Astrocyte of the spinal cord (primary cell): ENCODE measurements at places on chromosomes 13 and 19.

GRCh38 chr19:48742096-48742495 is 1.7 kb upstream of the RASIP1 start:
- no peak for DNase-seq

- no peak for DNase-seq
Observed at GRCh38 chr13:27775943-27776342, 16.3 kb upstream of the GSX1 start.

DNA sequence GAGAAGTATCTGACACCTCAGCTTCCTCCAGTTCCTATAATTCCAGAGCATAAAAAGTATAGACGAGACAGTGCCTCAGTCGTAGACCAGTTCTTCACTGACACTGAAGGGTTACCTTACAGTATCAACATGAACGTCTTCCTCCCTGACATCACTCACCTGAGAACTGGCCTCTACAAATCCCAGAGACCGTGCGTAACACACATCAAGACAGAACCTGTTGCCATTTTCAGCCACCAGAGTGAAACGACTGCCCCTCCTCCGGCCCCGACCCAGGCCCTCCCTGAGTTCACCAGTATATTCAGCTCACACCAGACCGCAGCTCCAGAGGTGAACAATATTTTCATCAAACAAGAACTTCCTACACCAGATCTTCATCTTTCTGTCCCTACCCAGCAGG is 3.1 kb downstream of the KLF5 start:
- no peak for DNase-seq

- DNase-seq = no peak
Observed at GRCh38 chr13:58906329-58907007, 1257.3 kb downstream of the DIAPH3 start.

GRCh38 chr13:41765020-41765419 is 195.9 kb downstream of the VWA8 start:
- no peak for DNase-seq

DNA sequence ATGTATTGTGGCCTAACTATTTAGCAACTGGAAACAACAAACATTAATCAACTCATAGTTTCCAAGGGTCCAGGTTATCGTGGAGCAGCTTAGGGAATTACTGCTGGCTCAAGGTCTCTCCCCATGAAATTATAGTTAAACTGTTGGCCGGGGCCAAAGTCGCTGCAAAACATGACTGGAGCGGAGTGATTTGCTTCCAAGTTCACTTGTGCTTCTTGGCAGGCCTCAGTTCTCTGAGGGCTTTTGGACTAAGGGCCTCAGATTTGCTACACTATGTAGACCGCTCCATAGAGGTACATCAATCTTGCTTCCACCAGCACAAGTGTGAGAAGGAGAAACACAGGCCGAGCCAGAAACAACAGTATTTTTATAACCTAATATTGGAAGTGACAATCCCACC is 9.4 kb upstream of the KBTBD7 start:
- DNase-seq = no peak

- DNase-seq = no peak
Observed at GRCh38 chr19:8489561-8490394, 12.7 kb downstream of the PRAM1 start.

GRCh38 chr19:46544651-46545050 is 49.0 kb upstream of the PNMA8B start:
- no peak for DNase-seq

DNA sequence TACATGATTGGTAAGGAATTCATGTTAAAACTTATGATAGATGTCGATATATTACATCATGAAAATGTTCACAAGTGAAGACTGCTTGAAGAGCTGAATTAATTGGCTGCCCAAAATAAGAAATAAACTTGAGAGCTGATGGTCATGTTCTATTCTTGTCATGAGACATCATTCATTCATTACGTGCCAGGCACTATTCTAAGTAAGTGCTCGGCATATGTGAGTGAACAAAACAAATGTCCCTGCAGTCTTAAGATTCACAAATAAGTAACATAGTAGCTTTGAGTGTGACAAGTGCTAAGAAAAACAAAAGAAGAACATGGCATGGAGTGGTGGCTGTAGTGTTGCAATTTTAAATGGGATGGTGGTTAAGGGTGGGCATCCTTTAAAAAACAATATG is 329.3 kb downstream of the SUCLA2 start:
- DNase-seq = no peak

DNA sequence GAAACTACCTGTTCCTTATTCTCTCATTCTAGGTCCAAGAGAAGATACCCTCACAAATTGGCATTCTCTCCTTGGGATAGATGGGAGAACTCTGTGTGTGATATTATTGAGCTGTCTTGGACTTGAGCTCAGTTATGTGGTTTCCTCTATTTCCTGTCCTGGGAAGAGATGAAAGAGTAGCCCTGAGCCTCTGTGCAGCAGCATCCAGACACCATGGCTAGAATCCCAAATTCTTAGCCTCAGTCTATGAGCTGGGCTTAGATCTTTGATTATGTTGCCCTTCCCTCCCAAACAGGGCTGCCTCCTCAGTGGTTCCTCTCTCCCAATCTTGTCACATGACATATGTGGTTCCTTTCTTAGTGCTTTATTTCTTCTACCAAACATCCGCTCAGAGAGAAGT is 290.7 kb downstream of the SPRY2 start:
- DNase-seq = peak; percentile 62

GRCh38 chr19:11397089-11397610 is 13.0 kb upstream of the EPOR start:
- DNase-seq = no peak

GRCh38 chr19:47589824-47590223 is 16.9 kb upstream of the ZNF541 start:
- DNase-seq = no peak

- no peak for DNase-seq
Observed at GRCh38 chr13:103130146-103130545, 63.9 kb upstream of the SLC10A2 start.

DNA sequence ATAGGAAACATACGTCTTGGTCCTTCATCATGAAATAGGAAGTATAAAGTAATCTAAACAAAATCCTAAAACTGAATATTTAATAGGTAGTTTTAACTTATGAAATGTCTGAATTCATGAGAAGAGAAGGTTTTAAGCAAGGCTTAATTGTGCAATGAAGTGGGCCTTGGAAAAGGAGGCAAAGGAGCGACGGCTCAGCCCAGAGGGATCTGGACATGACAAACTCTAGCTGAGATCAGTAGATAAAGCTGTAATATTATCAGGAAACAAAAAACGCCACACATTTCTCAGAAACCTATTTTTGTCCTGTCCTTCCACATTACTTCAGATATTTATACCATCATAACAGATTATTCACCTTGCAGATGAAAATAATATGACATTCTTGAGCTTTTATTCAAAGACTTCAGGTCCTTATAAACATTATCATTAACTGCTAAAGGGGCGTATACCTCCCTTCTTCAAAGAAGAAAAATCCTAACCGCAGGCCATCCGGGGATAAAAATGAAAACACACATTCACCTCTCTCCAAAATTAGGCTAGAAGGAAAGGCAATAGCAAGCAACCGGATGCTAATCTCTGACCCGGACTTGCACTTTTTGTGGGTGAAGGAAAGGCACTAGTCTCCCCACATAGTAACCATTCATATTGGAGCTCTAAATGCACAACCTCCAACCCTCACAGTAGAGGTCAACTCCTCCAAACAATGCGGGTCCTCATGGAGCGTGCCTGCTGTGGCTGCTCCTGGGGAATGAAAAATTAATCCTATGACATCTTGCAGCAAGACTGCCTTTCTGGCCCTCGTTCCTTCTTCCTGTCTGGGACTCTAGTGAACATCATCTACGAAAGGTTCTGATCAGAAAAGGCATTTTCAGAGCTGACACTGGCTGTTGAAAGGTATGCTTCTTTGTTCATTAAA is 108.8 kb downstream of the TBC1D4 start:
- no peak for DNase-seq

DNA sequence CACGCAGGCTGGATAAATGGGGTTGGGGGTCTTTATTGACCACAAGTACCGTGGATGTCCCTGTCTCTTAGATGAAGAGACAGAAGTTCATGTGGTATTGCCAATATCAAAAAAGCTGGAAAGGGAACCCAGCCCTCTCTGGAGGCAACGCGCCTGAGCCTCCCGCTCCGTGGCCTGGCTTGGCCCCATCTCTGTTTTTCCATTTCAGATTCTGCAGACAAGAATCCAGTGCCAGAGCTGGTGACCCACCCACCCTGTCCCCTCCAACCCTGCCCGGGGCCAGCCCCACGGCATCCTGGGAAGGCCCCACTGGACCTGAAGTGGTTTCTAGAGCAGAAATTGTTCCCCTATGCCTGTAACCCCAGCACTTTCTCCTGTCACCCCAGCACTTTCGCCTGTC is 57.7 kb downstream of the PTPRS start:
- DNase-seq = no peak

- DNase-seq = peak; percentile 52
Observed at GRCh38 chr19:38032951-38033350, 125.9 kb downstream of the SIPA1L3 start.

GRCh38 chr19:20431826-20432225 is 133.8 kb downstream of the ZNF737 start:
- DNase-seq = no peak

GRCh38 chr13:22793598-22794134 is 387.1 kb upstream of the SGCG start:
- DNase-seq = peak; percentile 33

- DNase-seq = no peak
Observed at GRCh38 chr19:21835429-21835809, 563 bp downstream of the ZNF43 start.

GRCh38 chr19:45630463-45630862 is 8.7 kb downstream of the EML2 start:
- DNase-seq = peak; percentile 92

DNA sequence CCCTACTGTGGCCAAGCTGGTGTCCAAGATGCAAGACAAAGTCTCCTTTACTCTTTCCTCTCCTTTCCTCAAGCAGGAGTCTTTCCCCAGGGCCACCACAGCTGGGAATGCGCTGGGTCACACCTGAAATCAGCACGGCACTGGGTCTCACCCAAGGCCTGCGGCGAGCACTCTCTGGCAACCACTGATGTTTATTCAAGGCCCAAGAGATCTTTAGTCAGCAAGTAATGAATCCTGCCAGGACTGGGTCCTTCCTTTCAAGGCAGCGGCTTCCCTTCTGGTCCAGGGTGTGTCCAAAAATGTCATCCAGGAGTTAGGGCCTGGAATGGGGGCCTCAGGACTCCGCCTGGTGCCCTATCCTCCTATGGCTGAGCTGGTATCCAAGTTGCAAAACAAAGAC is 24.1 kb downstream of the BLOC1S3 start:
- no peak for DNase-seq

GRCh38 chr19:13768510-13768909 is 4.2 kb downstream of the MRI1 start:
- DNase-seq = no peak

- no peak for DNase-seq
Observed at GRCh38 chr19:18503337-18503970, 18.4 kb downstream of the ELL start.

- no peak for DNase-seq
Observed at GRCh38 chr19:29650772-29651387, 14.4 kb upstream of the PLEKHF1 start.

DNA sequence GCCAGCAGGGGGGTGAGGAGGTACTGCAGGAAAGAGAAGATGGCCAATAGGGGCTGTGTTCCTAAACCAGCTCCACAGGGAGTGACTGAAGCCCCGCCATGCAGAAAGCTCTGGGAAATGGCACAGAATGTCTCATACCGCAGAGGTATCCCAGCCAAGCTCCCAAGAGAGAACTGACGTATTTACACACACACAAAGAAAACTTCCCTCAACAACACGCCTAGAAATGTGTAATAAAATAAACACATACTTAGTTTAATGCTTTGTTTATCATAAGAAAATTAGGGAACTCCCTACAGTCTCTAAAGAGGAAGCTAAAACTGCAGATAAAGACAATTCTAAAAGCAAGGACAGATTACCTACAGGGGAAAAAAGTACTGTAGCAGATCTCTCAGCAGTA is 40.0 kb downstream of the ESD start:
- DNase-seq = peak; percentile 70

DNA sequence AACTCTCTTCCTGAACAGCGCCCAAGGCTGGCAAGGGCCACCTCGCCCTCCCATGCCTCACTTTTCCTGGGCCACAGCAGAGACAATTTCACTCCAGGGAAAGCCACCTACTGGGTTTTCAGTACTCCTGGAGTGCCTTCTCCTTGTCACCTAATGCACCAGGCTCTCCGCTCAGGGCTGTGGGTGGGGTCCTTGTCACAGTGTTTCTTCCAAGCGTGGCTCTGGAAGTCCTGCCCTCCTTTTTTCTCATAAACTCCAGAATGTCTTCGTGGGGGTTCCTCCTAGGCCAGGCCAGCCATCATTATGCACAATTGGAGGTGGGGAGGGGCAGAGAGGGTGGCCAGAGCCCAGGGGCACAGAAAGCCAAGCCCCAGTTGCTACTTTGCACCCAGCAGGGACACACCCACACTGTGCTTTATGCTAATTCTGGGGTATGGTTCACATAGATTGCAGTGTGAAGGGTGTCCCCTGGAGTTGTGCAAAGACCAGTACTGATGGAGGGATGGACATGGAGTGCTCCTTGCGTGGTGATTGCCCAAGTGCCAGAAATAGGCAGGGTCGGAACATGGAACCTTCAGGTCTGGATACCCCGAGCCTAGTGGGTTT is 78.8 kb downstream of the CHST8 start:
- no peak for DNase-seq

DNA sequence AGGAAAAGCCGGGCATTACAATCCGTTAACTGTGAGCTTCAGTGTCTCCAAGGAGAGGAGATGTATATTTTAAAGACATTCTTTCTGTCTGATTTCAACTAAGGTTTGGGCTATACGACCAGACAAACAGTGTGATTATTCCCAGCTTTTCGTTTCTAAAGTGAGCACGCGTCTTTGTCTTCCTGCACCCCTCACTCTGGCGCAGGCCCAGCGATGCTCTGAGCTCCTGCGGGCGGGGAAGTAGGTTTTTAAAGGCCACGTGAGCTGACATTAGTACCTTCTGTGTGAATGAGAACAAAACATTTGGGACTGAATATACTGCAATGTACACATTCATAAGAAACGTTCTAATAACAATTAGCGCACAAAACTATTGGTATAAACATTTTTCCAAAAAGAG is 15.3 kb upstream of the RANBP3 start:
- DNase-seq = no peak

GRCh38 chr19:15828121-15828610 is 12.7 kb upstream of the OR10H1 start:
- no peak for DNase-seq

DNA sequence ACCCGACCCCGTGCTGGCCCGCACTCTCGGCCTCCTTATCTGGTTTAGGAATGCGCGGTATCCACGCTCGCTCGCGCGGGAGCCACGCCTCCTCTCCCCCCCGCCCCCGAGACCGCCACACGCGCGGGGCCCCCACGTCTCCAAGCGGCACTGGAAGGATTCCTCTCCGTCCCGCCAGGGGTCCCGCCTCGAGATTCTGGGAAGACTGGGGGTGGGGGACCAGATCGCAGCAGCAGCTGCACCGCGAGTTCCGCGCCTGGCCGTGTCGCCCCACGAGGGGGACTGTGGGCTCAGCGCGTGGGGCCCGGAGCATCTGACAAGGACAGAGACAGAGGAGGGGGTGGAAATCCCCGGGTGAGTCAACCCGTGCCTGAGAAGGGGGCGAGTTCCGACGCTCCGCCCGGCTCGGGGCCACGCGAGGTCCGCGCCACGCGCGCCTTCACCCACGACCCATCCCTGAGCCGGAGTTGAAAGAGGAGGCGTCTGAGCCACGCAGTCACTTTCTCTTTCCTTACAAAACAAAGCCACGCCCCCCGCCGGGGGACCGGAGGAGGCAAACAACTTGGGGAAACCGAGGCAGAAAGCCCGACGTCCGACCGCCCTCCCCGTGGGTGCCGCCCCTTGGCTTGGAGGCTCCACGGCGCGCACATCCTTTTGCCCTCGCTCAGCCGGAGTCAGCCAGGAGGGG is 814 bp downstream of the S1PR2 start:
- DNase-seq = no peak
